PC-3 (cell line): ENCODE measurements at places on chromosomes 11 and 22.

- no peak for DNase-seq
Observed at GRCh38 chr11:45988921-45989320, 66.5 kb downstream of the LARGE2 start.

DNA sequence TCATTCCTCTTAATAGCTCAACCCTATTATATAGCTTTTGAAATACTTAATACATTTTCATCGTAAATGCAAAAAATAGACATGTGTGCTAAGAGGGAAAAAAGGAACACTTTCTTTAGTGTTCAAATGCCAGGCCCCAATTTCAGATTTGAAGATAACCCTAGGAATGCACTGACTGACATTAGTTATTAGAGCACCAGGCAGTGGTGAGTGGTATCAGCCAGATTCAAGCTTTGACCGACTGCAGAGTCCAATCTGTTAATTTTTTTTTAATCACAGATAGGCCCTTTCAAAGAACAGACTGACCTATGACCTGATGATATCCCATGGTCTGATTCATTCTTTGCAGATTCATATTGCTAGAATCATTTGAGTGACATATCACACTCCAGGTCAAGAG is 874.2 kb upstream of the CHORDC1 start:
- DNase-seq, result no peak

GRCh38 chr22:41366323-41367029 is 15.3 kb upstream of the TEF start:
- no peak for DNase-seq

DNA sequence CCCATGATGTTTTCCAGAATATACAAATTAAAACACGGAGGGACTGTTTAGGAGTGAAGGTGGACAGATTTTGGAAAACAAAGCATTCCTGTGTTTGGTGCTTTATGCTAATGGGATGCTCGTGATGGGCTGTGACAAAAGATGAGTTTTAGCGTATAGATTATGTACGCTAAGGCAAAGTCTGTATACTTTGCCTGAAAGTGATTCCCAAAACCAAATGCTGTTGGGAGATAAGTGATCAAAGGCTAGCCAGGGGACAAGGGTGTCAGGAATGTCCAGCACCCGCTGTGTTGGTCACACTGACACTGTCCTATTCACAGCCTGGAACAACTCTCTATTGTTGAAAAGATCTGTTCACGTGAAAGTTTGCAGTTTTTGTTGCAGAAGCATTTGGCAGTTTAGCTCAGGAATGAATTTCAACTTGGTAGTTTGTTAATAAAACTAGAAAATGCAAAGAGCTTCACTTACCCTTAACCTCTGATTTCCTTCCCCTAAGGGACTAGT is 1.5 kb downstream of the JAM3 start:
- DNase-seq, result no peak

GRCh38 chr22:29457730-29458129 is 19.3 kb downstream of the RFPL1 start:
- peak; percentile 50 for DNase-seq

- DNase-seq, result no peak
Observed at GRCh38 chr11:44351898-44352498, 42.1 kb upstream of the ALX4 start.

GRCh38 chr11:3137486-3138177 is 27.5 kb downstream of the OSBPL5 start:
- no peak for DNase-seq

DNA sequence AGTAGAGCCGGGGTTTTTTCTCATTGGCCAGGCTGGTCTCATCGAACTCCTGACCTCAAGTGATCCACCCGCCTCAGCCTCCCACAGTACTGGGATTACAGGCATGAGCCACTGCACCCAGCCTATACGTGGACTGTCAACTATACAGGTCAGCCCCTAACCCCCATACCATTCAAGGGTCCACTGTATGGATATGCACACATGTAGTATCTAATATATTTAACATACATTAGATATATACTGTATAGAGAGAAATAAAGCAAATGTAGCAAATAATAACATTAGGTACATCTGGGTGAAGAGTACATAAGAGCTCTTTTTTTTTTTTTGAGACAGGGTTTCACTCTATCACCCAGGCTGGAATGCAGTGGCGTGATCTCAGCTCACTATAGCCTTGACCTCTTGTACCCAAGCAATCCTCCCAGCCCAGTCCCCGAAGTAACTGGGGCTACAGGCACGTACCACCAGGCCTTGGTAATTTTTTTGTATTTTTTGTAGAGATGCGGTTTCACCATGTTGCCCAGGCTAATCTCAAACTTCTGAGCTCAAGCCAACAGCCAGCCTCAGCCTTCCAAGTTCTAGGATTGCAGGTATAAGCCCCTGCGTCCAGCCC is 1.5 kb upstream of the ATP5MGL start:
- DNase-seq, result no peak

DNA sequence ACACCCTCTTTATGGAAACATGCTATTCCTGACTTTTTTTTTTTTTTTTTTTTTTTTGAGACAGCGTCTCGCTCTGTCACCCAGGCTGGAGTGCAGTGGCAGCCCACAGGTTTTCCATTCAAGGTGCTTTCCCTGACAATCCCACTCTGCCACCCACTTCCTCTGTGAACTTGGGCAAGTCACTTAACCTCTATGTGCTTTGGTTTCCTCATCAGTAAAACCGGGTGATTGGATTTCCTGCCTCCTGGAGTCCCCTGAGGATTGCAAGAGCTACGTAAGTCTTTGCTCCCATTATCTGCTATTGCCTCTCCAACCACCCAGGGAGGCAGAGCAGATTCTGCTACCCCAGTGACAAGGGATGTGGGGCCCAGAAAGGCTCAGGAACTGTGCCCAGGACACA is 54.1 kb downstream of the CELSR1 start:
- DNase-seq, result no peak

DNA sequence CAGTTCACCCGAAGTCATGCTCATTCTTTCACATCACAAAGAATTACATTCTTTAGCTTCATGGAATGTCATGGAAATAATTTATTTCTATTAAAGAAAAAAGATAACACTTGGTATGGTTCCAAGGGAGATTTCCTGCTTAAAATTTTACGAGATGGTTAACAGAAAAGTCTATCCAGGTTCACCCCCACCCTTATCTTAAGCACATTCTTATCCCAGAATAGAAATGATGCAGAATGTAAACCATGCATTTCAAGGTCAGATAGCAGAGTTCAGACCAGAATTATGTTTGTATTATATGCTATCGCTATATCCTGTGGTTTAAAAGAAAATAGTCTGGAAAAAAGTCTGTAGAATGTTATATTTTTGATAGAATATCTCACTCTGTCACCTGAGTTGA is 58.7 kb downstream of the GAS2 start:
- no peak for DNase-seq

GRCh38 chr11:76614471-76615179 is 55.9 kb downstream of the LRRC32 start:
- no peak for DNase-seq

DNA sequence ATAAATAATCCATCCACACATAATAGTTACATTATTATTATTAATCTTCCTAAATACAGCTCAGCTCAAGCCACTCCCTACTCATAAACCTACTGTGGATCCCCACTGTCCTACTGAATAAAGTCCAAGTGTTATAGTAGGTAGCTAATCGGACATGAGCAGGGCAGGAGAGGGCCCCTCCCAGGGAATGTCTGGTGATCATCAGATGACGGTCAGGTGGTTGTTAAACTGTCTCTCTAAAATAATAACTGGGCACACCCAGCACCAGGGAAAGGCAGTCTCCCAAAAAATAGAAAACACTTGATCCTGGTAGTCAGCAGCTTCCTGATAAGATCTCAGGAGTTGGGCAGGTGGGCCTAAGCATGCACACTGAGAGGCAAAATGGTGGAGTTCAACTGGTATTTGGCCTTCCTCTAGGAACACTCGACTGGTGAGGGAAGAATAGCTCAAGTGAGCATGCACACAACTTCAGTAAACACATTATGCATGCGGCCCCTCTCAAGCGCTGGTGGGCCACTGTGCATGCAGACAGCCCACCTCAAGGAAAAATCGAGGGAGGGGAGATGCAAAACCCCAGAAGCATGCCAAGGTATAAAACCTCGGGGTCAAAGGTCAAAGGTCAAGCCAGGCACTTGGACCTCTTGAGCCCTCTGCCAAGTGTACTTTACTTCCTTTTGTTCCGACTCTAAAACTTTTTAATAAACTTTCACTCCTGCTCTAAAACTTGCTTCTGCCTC is 65.0 kb downstream of the LRRC32 start:
- no peak for DNase-seq

DNA sequence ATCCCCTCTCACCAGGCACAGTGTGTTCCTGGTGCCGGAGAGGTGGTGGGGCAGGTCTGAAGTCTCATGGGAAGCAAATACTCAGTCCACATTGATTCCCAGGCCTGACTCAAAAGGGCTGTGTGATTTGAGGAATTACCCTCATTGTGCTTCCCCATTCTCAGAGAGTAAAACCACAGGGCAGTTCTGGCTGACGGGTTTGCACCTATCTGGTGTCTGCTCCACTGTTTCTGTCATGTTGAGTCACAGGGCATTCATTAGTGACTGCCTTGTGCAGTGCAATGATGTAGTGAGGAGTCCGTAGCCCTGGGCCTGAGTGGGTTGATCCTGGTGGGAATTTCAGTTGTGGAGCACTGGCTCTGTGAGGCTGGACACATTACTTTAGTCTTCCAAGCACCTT is 85.2 kb upstream of the ARHGAP20 start:
- DNase-seq, result no peak

GRCh38 chr11:79939111-79939510 is 498.3 kb upstream of the TENM4 start:
- DNase-seq, result no peak

DNA sequence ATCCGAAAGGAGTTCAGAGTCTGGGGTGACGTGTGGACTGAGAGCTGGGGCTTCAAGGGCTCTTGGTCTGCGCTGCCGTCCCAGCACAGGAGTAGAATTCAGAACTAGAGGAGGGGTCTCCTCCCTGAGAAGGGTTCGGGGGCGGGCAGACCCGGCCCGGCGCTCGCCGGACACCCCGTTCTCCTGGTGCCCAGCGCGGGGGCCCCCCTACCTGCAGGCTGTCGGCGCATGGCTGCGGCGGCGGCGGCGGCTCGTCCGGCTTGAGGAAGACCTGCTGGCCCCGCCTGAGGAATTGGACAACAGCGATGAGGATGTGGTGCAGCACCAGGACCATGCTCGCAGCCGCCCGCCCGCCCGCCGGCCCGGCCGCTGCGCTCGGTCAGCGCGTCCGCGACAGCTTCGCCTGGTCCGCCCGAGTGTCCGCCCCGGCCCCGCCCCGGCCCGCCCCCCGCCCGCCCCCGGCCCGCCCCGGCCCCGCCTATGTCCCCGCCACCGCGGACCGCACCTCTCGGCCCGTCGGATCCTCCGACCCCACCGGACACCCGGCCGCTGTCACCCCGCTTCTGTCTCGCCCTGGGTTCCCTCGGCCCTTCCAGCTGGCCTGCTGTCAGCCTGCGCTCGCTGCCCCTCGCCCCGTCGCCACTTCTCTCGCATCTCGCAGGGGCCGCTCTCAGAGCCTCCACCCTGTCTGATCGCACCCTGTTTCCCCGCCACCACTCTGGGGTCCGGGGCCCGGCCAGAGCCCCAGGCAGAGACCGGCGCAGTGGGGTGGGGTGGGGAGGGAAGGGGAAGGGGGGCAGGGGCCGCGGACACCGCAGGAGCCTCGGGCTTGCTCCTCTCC is 32.0 kb downstream of the PDE2A start:
- DNase-seq, result peak; percentile 40

- DNase-seq, result peak; percentile 46
Observed at GRCh38 chr11:76459299-76459698, 14.5 kb downstream of the EMSY start.

- DNase-seq, result no peak
Observed at GRCh38 chr22:29275819-29276565, 7.9 kb downstream of the EWSR1 start.
